Endodermal cell (in vitro differentiated cells): ENCODE measurements at places on chromosomes 3 and 15.

DNA sequence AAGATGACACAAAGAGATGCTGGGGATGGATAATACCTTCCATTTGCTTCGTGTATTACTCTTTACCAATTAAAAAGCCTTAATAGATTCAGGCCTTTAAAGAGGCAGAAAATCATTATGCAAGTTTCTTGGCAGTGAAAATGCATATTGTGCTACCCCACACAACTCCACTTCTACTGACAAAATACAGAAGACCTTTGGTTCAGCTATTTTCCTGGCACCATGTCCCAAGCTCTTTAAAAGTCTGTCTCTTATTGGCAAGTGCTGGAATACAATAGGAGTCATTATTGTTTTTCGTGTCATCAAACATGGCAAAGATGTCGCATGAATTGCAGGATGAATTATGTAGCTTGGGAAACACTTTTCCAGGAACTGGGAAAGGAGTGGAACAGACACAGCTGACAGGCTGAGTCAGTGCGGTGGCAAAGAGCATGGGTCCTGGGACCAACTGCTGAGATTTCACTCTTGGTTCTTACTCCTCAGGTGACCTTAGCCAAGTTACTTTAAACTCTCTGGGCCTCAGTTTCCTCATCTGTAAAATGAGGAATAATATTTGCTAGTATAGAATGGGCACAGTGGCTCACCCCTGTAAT lies 5.5 kb upstream of the TSPAN3 start:
- no peak for DNase-seq

DNA sequence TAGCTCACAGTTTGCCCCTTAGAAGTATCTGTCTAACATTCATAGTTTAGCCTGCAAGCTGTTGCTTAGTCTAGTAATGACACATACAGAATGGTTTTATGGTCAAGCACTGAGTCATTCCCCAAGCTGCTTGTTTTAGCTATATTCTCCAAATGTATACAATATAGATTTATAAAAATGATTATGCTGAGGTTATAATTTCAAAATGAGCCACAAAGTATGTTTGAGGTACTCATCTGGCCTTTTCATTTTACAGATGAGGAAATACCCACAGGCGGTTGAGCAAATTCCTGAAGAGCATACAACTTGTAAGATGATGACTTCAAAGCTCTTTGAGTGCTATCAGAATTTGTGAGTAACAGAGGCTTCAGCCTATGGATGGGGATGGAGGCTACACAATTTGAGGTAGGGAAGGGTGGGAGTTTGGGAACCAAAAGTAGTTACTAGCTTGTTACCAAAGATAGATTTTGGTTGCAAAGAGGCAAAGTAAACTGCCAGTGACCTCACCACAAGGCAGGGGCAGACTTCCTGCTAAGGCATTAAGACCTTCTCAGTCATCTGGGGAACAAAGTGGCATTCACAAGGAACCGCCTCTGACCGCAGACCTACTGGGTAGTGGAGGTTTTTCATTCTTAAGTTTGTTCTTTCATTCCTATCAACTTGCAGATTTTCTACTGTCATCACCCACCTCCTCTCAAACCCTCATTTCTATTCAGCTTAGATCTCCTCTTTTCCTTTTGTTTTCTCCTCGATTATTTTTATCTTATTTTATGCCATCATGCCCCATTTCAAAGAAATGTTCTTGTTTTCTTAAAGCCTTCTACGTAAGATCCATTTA lies 257.2 kb upstream of the NECTIN3 start:
- no peak for DNase-seq

- no peak for DNase-seq
Measured at GRCh38 chr15:49860101-49860500, 239.3 kb downstream of the DTWD1 start.

DNA sequence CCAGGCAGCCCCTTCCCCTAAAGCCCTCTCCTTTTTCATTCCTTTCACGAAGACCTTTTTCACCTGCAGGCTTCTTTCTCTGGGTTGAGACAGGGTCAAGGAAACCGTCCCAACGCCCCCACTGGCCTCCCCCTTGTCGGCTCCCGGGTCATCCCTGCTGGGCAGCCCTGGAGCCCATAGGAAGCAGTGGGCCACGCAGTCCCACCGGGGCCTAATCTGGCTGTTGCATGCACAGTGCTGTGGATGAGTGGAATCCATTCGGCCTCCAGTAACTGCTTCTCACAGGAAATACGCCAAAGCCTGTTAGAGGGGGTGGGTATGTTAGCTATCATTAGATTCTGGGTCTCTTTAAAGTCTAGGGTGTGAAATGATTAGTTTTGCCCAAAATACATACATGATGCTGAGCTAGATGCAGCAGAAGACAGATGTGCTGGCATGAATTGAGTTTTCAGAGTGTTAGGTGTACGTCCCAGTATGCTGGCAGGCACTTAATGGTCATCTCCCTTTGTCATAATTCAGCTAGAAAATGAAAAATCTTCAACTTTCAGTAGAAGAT lies 16.6 kb downstream of the LYSMD4 start:
- no peak for DNase-seq

DNA sequence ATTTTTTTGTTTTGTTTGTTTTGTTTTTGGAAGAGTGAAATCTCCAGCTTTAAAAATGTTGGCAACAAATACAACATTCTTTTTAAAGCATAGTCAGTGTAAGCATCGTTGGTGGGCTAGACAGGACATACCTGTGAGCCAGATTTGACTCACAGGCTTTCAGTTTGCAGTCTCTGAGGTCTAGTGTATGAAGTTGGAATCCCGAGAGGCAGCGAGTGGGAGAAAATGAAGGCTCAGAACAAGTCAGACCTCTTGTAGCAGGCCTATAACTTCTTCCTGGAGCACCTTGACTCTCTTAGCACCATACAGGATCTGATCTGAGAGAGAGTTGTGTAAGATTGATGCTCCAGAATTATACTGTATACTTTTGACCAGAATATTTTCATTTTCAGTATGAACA lies 60.2 kb downstream of the CNTN4 start:
- DNase-seq: no peak

DNA sequence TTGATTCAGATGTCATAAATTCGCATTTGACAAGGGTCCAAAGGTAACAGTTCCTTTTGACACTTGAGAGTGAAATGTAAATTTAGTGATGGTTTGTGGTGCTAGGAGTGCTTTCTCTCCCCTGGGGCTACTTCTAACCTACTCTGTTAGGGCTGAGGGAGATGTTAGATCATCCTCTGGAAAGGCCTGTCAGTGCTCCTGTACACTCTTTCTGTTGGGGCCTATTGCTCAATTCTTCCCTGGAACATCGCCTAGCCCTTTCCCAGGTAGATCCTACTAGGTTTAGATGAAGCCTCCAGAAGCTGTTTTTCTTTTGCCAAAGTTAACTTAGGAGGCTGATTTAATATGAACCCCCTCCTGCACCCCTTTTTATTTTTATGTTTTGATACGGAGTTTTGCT lies 1.4 kb downstream of the PCCB start:
- DNase-seq: no peak

DNA sequence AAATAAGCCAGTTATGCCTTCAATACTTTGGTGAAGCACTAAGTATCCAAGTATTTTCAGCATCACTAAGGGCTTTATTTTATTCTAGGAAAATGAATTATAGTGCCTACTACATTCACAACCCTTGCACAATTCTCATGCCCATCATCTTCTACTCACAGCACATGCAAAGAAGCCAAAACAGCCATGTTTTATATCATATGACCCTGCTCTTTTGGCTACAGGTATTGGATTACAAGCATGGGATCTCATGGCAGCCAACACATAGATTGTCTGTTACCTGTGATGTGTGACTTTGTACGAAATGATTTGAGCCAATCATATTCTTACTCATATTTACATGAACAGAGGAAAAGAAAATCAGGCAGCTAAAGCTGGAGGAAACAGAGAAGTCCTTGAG lies 38.6 kb downstream of the STT3B start:
- no peak for DNase-seq

DNA sequence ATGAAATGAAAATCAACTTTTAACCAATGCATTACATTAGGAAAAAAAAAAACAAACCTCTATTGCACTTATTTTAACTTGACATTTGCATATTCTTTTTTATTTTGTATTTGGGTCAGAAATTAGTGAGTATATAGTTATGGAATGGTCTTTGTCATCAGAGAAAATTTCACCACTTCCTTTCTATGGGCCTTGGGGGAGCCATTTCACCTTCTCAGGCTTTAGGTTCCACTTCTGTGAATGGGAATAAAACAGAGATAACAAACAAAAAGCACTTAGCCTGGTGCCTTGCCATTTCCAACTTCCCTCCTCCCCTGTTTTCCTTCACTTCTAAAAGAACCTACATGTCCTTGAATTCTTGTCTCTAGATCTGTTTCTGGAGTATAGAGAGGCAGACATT lies 168.0 kb upstream of the STT3B start:
- no peak for DNase-seq

DNA sequence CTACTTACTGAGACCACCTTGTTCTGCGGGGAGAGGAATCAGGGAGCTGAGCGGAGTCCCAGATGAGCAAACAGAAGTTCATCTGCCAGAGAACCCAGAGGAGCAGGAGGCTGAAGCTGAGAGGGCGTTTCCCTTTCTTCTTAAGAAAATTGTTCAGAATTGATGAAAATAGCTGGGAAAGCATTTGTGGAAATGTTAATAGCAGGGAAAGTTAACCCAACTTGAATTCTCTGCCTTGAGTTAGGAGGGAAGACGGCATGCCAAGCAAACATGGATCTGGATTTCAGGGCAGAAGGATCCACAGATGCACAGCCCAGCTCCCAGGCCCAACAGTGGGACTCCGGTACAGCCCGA lies 23.2 kb downstream of the CRABP1 start:
- DNase-seq: no peak

DNA sequence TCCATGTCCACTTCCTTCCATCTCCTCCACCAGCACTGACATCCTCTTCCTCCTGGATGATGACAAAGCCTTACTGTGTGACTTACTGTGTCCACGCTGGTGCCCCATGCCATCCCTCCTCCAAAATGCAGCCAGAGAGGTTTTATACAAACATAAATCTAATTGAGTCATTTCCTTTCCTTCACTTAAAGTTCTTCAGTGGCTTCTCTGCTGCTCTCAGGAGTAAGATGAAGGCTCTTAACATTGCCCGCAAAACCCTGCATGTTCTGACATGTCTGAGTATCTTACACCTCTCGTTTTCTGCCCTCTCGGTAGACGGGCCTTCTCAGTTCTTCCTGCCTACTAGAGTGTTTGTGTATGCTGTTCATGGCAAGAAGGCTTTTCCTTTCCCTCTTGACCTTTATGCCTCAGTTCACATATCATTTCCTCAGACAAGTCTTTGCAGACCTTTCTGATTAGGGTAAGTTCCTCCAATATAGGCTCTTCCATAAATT lies 175.5 kb downstream of the CFAP20DC start:
- DNase-seq: no peak

GRCh38 chr3:44892689-44893088 lies 18.3 kb downstream of the TGM4 start:
- no peak for DNase-seq

DNA sequence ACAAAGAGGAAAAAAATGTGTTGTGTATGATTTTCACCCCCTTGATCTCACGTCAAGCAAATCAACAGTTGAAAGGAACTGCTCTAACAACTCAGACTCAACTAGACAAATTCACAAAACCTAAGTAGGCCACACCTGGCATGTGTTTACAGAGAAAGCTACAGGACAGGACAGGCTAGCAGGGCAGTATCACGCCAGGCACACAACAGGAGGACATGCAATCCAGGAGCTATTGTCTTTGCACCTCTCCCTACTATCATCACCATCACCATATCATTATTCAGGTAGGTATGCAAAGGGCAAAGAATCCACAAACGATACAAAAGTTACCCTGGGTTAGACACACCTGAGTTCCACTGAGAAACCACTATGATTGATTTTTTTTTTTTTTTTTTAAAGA lies 86.4 kb downstream of the TBL1XR1 start:
- DNase-seq: no peak

GRCh38 chr3:38534180-38534579 lies 38.0 kb downstream of the EXOG start:
- no peak for DNase-seq

- DNase-seq: no peak
Measured at GRCh38 chr3:43260412-43260811, 25.9 kb upstream of the SNRK start.

GRCh38 chr3:171678971-171679492 lies 131.3 kb downstream of the PLD1 start:
- DNase-seq: no peak

- peak; percentile 91 for DNase-seq
Measured at GRCh38 chr15:60614862-60615771, 136.2 kb upstream of the ICE2 start.

DNA sequence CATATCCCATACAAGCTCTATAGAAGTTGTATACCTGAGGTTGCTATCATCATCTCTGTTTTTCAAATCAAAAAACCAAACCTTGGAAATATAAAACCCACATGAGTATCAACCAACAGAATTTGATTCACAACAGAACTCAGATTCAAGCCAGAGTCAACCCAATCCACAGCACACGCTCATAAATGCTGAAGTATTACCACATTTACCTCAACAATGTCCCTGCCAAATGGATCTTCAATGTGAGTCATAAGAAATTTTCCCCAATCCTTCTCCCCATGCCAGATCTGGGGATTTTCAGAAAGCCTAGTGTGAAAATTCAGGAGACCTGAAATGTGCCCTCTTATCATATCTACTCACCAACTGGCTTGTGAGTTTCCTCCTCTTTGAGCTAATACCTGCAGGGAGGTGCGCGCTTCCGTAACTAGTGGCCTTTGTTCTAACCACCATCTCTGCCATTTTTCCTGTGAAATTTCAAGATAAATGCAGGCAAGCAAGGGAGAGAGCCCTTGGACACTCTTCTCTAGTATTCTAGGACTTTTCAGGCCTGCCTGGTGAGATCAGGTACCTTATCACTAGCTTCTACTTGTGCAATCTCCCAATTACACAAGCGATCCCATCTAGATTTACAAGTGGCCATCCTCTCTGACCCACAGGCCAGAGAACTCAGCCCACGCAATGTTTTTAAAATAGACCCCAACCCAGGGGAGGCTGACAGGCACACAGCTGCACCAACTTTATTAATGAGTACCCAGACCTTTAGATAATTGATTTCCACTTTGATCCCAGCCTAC lies 1076.9 kb upstream of the CFAP20DC start:
- no peak for DNase-seq

- DNase-seq: no peak
Measured at GRCh38 chr15:92839696-92840095, 60.4 kb upstream of the CHD2 start.

DNA sequence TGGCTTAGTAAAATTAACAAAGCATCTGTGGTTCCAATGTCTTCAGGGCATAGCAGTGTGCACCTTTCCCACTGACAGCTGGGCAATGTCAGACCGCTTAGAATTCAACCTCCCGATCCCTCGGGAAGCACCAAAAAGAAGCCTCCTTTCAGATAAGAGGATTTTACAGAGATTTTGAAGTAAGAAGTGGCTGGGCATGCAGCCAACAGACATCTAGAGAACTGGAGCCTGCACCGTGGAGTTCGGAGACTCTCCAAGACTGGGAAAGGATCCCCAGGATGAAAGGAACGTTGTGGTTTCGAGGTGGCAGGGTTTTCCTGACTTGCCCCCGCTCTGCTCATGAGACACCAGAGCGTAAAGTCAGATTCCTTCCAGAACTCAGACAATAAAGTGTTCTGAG lies 5.3 kb downstream of the FAM174B start:
- DNase-seq: peak; percentile 47
